ENCODE measurements at places on chromosomes 7 and 10.

GRCh38 chr10:10054466-10054865 is 963.2 kb upstream of the CELF2 start:
- DNase-seq, result peak; percentile 9

DNA sequence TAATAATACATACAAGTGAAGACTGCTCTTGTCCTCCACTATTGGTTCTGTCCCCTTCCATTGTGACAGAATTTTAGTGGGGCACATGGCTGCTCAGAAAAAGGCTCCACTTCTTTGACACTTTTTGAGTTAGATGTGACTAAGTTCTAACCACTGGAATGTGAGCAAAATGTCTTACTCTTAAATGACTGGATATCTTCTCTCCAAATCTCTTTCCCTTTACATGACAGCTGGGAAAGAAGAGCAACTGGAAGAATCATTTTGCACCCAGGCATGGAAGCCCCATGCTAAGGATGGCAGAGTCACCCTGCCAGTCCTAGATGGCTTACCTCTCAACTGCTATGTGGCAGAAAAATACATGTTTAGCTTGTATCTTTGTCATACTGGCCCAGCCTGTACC is 97.7 kb downstream of the CACNA2D1 start:
- DNase-seq, result no peak

DNA sequence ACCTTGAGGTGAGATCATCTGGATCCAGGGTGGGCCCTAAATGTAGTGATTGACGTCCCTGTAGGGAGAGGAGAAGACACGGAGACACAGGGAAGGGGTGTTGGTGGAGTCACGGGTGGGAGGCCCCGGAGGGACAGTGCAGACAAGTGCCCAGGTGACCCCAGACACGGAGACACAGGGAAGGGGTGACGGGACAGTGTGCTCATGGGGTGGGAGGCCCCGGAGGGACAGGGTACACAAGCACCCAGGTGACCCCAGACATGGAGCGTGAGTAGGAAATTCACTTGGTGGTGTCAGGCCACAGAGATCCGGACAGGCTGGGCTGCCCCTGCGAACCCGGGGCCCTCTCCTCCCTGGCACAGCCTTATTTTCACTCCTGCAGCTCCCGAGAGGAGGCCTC is 176.9 kb downstream of the PTPRN2 start:
- DNase-seq, result no peak

DNA sequence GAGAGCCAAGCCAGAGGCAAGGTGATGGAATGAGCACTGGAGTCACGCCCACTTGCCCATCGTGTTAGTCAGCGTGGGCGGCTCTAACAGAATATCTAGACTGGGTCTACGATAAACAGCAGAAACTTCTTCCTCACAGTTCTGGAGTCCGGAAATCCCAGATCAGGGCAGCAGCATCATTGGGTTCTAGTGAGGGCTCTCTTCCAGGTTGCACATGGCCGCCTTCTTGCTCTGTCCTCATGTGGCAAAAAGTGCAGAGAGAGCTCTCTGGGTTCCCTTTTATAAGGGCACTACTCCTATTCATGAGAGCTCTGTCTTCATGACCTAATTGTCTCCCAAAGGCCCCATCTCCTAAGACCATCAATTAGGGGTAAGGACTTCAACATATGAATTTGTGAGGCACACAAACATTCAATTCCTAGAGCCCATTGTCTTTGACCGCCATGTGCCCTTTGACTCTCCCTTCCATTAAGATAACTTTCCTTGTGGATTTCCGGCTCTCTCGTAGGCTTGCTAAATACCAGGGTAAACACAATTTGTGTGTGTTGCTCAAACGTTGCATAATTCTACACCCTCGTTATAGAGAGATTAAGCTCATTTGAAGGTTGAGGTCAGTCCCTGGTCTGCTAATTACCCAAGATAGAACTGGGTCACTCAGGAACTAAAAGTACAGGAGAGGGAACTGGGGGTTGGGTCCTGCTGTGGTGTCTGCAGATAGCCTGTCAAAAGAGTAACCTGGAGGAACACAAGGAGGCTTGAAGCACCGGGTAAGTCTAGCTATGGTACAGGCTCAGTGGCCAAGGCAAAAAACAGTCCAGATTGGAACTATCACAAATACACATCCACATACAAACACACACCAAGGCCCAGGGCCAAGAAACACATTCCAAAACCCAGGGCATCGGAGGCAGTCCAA is 28.7 kb upstream of the USP6NL start:
- DNase-seq, result no peak

- no peak for DNase-seq
These were observed at the start of gene TMEM176B for GRCh38 chr7:150799741-150800580. Gene TMEM176B (minus strand): TSS chr7:150800364. CDS start chr7:150796569, 3,795 bp downstream.

DNA sequence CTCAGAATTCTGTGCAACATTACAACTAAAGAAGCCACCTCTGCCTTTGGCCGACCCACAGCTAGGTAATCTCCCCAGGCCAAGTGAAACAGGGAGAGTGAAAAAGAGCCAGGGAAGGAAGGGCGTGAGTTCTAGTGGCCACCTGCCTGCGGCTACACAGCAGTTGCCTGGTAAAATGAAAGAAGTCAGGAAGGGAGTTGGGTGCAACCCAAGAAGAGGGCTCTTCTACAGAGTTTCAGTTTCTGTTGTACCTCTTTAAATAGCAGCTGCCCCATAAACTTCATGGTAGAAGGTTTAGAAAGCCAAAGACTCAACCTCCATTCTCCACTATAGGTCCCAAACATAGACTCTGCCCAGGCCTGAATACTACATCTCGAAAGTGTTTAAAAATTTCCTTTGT is 76.2 kb upstream of the TMEM168 start:
- no peak for DNase-seq

GRCh38 chr7:30699706-30700495 is 17.6 kb upstream of the CRHR2 start:
- no peak for DNase-seq

GRCh38 chr7:103446049-103446520 is at the start of gene SLC26A5:
Gene SLC26A5 (minus strand): TSS chr7:103446207. CDS start chr7:103421514, 24,693 bp downstream.
- no peak for DNase-seq

DNA sequence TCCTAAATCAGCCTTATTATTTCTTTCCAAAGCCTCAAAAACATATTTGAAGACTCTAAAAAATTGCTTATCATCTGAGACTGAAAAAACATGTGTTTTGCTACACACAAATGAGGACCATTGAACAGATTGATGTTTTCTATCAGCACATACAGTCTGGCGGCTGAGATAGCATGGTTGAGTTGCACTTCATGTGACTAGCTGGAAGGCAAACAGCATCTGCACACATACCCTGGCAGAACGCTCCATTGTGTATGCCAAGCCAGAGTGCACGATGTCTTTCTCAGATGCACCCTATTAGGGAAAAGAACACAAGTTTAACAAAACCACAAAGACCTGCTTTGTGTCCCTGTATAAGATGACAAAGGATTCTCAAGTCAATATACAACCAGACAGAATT is 33.0 kb downstream of the FAM25A start:
- DNase-seq, result no peak

DNA sequence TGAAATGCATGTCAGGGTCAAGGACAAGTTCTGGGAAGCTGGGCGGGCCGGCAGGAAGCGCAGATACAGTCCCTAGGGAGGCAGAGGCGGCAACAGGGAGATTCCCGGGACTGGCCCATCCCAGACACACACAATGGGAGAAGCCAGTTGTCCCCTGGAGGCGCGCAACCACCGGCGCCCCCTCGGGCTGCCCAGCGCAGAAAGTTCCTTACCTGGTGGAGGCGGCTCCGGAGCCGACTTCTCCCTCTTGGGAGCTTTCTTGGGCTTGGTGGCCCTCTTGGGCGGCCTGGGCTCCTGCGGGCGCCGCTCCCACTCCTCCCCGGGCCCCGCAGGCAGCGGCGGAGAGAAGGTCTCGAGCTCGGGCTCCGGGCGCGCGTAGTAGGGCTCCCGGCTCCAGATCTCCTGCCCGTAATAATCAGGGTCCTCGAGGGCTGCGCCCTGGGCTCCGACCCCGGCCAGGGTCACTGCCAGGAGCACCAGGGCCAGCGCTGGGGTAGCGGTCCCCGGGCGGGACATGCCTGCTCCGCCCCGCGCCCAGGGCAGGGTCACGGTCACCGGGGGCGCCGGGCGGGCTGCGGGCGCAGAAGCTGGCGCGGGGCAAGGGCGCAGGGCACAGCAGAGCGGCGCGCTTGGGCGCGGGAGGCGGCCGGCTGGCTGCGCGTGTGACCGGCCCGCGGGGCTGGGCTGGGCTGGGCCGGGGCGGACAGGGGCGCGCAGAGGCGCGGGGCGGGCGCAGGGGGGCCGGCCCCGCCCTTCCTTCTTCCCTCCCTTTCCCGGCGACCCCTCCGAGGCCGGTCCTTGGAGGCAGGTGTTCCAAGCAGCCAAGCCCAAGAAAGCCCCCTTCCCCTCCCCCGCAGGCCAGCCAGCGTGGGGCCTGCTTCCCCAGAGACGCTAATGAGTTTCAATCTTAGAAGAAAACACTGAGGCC is at the start of gene CPXM2:
Gene CPXM2 (minus strand): TSS at position 664 of the 928 bp plus-strand sequence. CDS start 148 bp downstream, at position 516.
- DNase-seq, result no peak

GRCh38 chr7:102993718-102994029 is 80.9 kb downstream of the LRRC17 start:
- DNase-seq, result no peak

GRCh38 chr10:121152033-121152432 is 300.9 kb downstream of the WDR11 start:
- DNase-seq, result no peak

DNA sequence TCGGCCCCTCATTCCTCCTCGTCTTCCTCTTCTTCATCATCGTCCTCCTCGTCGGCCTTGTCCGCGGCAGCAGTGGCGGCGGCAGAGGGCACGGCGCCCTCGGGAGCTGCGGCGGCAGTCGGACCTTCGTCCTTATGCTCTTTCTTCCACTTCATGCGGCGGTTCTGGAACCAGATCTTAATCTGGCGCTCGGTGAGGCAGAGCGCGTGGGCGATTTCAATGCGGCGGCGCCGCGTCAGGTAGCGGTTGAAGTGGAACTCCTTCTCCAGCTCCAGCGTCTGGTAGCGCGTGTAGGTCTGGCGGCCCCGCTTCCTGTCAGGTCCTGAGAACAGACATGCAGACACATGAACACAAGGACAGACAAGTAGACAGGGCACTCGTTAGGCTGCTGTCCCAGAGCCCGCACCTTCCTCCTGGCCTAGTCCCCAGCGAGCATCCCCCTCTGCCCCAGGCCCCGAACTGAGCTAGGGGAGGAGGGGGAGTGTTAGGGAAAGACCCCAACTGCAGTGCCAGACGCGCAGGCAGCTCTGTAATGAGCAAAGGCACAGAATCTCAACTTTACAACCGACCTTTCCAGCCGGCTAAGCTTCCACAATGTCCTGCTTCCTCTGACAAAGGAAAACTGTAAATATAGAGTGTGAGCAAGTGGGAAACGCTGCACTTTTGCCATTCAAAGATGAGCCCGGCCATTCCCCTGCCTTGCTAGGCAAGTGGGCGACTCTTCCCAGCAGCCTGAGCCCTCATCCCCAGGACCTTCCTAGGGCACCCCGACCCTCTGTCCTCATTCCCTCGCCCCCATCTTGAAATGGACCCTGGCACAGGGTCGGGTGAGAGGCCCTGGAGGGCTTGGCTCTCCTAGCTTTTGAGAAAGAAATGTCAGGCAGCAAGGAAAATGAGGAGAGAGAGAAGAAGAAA is 1.3 kb downstream of the HOXA7 start:
- DNase-seq, result no peak

GRCh38 chr10:56895306-56895705 is 534.2 kb upstream of the ZWINT start:
- DNase-seq, result no peak

- no peak for DNase-seq
These were observed 66.0 kb downstream of the JCAD start for GRCh38 chr10:29993319-29993915.

DNA sequence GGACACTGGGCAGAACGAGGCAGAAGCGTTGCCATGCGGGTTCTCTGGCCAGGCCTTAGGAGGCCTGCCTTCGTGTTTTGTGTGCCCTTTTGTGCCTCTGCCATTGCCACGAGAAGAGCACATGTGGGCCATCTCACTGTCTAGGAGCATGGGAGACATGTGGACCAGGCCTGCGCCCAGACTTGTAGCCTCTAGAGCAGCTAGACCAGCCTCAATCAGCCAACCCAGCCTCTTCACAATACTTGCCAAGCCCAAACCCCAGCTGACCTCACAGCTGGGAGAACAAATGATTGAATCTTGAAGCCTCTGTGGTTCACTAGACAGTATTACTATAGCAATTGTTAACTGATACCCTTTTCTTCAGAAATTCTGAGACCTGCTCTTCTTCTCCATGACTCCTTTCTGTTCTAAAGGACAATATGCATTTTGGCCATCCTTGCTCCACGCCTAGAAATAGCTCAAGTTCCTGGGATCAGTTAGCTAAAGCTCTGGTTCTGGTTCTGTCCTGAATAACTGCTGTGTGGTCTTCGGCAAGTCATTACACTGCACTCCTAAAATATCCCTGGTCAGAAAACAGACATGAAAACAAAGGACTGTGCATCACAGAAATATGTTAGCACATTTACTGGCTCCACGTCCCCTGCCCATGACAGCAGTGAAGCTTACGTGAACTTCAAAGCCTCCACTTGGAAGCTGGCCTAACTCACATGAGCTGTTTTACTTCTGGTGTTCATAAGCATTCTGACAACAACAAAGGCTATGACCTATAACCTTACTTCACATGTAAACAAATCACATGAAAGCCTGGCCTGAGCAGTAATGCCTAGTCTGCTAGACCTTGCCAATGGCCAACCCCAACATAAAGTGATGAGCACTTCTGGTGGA is 72.3 kb upstream of the MKRN1 start:
- DNase-seq, result no peak

- no peak for DNase-seq
These were observed 1.2 kb upstream of the LRMDA start for GRCh38 chr10:75430000-75430763.

- no peak for DNase-seq
These were observed 437.1 kb downstream of the HTR7 start for GRCh38 chr10:90420637-90421318.

DNA sequence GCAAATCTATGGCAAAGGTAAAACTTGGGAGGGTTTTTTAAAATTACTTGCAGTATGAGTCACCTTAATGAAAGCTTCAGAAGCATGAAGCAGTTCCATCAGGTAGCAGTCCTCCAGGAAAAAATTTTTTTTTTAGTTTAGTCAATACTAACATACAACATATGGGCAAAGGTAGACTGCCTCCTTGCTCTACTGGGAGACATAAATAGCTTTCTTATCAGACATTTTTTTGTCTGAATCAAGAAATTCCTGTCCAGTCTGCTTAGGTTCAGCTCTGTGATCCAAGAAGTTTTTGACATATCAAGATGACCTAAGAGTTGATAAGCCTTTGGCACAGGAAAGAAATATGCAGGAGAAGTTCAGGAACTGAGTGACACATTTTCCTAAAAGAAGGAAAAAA is 171.5 kb upstream of the TCF7L2 start:
- DNase-seq, result no peak

DNA sequence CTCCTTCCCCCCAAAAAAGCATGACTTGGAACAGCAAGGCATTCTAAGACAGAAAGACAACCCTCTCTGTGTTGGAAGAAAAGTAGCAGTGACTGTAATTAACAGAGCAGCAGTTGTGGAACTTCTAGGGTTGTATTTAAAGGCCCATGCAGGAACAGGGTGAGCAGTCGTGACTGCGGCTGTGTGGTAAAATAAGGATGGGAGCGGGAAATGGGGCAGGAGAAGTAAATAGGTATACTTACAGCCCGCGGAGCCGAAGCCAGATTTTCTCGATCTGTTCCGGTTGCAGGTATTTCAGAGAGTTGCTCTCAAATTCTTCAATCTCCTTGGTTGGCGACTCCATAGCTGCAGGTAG is 179 bp downstream of the PDE1C start:
- no peak for DNase-seq
